GOT3 (cell line): ENCODE measurements at places on chromosomes 7 and 10.

- no peak for DNase-seq
These were observed 31.4 kb downstream of the LRRC17 start for GRCh38 chr7:102944241-102944640.

GRCh38 chr7:71251706-71252105, 119.8 kb downstream of the GALNT17 start:
- DNase-seq, result no peak

DNA sequence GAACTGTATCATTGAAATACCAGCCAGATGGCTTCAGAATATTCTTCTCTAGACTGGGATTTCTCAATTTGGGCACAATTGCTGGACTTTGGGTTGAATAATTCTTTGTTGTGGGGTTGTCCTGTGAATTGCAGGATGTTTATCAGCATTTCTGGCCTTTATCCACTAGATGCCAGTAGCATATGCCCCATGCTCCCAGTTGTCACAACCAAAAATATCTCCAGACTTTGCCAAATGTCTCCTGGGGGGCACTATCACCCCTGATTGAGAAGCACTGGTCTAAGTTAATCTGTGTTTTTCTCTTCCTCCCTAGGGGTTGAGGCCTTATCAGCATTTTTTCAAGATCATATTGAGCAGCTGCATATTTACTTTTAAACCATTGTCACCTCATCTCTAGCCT, 204.9 kb upstream of the SP8 start:
- DNase-seq, result no peak

GRCh38 chr7:91759205-91759863, 121.2 kb downstream of the MTERF1 start:
- no peak for DNase-seq

DNA sequence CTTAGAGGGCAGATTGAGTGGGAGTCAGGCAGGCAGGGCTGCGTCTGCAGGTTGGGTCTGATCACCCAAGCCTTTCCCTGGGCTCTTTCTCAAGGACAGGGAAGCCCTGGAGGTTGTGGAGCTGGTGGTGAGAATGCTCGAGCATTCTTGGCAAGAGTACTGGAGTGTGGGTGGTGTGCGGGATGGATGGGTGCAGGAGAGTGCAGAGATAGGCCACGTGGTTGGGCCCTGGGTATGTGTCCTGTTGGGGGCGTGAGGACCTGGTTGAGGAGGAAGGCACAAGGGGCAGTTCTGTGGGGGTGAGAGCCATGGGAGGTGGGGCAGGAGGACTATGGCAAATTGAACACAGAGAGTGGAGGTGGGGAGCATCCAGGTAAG, 135.9 kb downstream of the PTPN20 start:
- no peak for DNase-seq
